CD8-positive, alpha-beta memory T cell (primary cell): ENCODE measurements at places on chromosomes 11 and 22. TPM values are rescaled to one million over a fixed set of nuclear protein-coding genes. Genes with fewer than 3 reads are reported as not detected.

GRCh38 chr11:76161261-76161961 is 44.9 kb downstream of the WNT11 start:
- no peak overlapping the region for H3K4me3 ChIP-seq
- no peaks in the 10 kb centered on the region for H3K4me1 ChIP-seq
- no peaks in the 10 kb centered on the region for H3K27me3 ChIP-seq

GRCh38 chr11:113477321-113477720 is 2.1 kb upstream of the DRD2 start:
- H3K4me1 ChIP-seq = no peaks in the 10 kb centered on the region
- DNase-seq = no peak
- no peak overlapping the region for H3K27ac ChIP-seq
- H3K4me3 ChIP-seq = no peak overlapping the region

DNA sequence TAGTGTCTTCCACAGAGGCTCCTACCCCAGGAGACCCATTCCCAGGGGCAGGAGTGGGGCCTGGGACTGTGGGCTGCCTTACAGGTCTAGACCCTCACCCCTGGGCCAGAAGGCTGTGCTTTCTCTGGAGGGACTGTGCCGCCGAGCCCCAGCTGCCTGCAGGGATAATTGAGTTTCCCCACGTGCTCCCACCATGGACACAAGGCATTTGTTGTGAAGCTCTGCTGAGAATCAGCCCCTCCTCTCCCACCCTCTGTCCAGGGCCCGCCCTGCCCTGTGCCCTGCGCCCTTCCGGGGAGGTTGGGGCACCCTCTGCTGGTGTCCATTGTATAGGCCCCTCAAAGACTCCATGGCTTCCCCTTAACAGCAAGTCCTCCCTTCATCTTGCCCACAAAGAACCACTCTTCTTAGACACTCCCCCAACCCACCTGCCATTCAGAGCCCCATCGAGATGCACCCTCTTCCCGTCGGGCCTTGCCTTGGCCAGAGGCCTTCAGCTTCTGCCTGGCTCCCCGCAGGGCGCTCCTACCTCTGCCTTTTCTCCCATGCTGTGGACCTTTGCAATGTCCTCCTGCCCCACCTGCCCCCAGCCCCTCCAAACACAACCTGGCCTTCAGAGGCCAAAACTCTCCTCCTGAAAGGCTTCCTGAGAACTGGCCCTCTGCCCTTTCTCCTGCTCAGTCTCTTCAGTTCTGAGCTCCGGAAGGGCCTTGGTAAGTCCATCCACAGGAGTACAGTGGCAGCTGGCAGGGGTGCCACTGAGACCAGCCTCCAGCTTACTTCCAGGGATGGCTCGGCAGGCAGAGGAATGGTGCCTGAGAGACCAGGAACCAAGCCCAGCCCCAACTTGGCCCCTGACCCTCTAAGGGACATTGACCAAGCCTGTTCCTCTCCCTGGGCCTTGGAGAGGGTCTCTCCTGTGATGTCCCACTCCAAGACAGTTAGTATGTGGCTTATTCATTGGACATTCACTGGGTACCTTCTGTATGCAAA is 22.4 kb downstream of the DUSP8 start:
- no peak overlapping the region for H3K27ac ChIP-seq
- H3K4me1 ChIP-seq = peaks cover 14% of the 10 kb centered on the region
- DNase-seq = no peak
- no peak overlapping the region for H3K4me3 ChIP-seq
- H3K27me3 ChIP-seq = peaks cover 24% of the 10 kb centered on the region

P2RY6 gene
- total RNA-seq = 0.20 TPM

MYEOV gene
- not detected for total RNA-seq
